ENCODE measurements at places on chromosomes 5 and 9.
A peak's percentile ranks its signal among the peaks of the same experiment; 100 is the strongest.

GRCh38 chr9:130197888-130198287, 25.7 kb downstream of the NCS1 start:
- DNase-seq, result no peak

GRCh38 chr5:50320131-50320749, 120.8 kb downstream of the EMB start:
- DNase-seq, result no peak

DNA sequence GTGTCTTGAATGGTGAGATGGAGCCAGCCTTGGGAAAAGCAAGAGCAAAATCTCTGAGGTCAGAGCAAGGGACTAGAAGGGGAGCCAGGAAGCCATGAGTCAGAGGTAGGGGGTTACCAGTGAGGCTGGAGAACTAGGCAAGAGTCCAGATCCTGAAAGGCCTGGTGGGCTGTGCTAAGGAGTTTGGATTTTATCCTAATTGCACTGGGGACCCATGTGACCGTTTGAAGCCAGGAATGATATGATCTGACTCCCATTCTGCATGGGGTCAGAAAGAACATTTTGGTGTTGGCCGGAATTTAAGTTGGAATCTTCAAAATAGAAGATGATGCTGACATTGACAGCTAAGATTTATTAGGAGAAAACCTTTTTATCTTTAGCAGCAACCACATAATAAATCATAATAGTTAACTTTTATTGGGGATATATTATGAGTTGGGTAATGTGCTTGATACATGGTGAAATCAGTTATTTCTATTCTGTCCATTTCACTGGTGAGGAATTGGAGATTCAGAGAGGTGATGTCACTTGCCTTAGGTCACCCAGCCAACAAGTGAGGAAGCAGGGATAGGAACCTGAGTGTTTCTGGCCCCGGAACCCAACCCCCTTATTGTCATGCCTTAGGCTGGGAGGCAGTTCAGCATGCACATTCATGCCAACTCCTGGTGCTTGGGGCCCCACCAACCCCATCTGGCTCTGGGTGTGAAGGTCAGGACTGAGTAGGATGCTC, 61.5 kb upstream of the RARS1 start:
- DNase-seq, result no peak

DNA sequence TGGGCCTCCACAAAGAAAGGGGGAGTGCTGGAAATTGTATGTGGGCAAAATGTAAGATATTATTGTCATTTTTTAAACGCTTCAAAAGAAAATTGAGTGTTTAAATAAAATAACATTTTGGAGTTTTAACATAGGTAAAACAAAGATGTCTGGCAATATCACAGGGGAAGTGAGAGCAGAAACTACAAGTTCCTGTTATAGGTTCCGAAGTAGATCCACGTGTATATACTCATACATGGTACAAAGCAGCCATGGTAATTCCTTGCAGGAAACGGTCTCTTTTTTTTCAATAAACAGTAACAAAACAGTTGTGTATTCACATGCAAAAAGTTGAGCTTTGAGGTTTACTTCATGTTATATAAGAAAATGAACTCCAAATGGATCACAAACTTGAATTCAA, 78.4 kb downstream of the MTRR start:
- no peak for DNase-seq

- DNase-seq, result no peak
Measured at GRCh38 chr9:73011181-73011750, 58.4 kb upstream of the ALDH1A1 start.

GRCh38 chr9:96395964-96396363, 12.5 kb upstream of the SLC35D2 start:
- DNase-seq, result no peak

DNA sequence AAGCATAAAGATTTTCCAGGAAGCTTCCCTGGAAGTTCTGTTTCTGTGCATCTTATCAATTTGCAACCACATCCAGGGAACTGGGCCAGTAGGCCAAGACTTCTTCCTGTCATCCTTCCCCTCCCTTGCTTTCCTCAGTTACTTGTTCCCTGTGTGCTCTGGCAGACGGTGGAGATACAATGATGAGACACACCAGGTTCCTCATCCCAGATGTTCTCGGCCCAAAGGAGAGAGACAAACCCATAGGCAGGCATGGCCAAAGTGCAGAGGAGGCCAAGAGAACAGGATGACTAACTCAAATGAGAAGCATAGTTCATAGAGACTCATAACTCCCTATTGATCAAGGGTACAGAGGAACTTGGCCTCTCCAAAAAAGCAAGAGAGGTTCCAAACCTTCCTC, 652.6 kb downstream of the CCDC171 start:
- DNase-seq, result no peak

GRCh38 chr5:64126202-64126741, 39.4 kb upstream of the RNF180 start:
- DNase-seq, result no peak

DNA sequence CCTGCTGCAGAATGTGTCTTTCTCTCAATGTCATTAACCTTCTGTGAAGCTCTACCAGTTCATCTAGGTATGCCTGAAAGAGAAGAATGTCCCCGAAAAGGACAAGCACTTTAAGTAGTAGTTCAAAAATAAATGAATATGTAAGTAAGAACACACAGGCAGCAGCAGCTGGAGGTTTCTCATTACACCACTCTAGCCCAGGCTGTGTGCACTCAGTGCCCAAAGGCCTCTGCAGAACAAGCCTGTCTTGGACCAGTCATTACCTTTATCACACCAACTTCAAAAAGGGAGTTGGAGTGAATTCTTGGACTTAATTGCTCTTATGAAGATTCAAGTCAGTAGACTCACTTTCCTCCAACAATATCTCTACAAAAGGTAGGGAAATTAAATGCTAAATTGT, 268.8 kb downstream of the MLLT3 start:
- no peak for DNase-seq

GRCh38 chr5:163542771-163543170, 37.4 kb downstream of the MAT2B start:
- DNase-seq, result no peak

GRCh38 chr5:154038261-154038706, 426 bp downstream of the FAM114A2 start:
- DNase-seq, result peak; percentile 49

DNA sequence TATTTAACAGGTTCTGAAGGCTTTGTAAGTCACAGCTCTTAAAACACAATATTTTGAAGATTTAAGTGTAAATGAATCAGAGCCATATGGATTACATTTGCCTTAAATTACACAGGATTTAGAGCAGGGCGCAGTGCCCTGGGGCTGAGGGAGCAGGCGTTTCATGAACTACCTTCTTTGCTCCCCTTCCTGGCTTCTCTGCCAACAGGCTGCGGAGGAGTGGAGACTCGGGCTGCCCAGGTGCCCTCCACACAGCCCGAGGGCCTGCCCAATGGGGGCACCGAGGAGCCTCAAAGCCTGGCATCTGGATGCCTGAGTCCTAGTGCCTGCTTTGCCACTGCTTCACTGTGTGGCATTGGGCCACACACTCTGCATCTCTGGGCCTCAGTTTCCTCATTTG, 90.6 kb upstream of the HAND1 start:
- no peak for DNase-seq

DNA sequence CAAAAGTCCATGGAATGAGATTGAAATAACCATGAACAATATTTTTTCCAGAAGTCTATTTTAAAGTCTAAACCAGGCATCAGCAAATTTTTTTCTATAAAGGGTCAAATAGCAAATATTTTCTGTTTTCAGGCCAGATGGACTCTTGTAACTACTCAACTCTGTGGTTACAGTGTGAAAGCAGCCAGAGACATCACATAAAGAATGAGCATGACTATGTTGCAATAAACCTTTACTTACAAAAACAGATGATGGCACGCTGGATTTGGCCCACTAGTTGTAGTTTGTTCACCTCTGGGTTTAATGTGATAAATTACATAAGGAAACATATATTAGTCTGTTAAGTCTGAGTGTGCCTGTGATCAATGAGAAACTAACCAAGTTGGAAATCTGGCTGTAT, 319.2 kb downstream of the TRPM3 start:
- DNase-seq, result no peak
